Stimulated activated CD4-positive, alpha-beta T cell treated with anti-CD3 and anti-CD28 coated beads, TNF-alpha, amount 100 ng/mL, for 1 hour (primary cell): ENCODE measurements at places on chromosomes 6 and 20.
A peak's percentile ranks its signal among the peaks of the same experiment; 100 is the strongest.

GRCh38 chr6:133546098-133546497 is 304.9 kb downstream of the EYA4 start:
- DNase-seq = no peak

DNA sequence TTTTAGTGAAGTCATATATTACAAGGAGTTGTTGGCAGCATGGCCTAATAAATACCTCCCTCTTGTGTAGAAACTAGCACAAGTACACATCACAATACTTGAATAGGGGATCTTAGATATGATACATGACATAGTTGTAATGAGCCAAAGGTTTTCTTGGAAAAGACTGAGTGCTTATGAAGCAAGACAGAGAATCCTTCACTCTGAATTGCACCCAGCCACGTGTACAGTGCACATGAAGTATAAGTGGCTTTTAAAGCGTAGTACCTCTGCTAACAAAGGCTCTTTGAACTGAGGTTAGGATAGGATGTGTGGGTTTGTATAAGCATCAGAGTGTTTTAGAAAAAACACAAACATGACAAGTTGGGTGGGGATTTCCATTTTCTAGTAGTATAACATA is 145.5 kb upstream of the STMND1 start:
- no peak for DNase-seq

DNA sequence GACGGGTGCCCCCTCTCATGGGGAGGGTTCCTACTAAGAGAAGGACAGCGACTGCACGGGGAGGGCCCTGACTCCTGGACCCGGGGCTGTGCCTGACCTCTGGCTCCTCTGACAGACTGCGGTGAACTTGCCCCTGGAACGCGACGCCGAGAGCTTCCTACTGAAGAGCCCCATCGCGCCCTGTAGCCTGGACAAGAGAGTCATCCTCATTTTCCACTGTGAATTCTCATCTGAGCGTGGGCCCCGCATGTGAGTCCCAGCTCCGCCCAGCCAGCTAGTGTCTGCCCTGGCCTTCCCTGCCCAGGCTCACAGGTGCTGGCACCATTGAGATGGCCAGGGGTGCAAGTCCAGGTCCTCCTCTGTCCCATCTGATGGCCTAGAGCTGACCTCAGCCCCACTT is 7.2 kb downstream of the CDC25B start:
- no peak for DNase-seq

- DNase-seq = no peak
These were observed 10.0 kb downstream of the GMPR start for GRCh38 chr6:16248271-16248853.

DNA sequence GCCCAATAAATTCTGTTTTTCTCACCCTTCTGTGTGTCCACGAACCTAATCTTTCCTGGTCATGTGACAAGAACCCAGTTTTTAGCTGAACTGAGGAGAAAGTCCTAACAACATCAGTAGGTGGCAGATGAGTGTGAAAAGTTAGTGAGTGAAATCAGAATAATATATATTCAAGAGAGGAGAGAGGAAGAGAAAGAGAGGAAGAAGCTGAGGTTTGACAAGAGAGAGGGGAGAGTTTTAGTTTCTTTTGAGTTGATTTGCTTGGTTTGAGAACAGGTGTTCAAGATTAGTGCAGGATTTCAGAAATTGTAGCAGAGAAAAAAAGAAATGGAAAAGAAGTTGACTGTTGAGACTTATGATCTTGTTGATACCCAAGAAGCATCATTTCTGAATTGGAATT is 930.5 kb upstream of the FLRT3 start:
- DNase-seq = no peak

DNA sequence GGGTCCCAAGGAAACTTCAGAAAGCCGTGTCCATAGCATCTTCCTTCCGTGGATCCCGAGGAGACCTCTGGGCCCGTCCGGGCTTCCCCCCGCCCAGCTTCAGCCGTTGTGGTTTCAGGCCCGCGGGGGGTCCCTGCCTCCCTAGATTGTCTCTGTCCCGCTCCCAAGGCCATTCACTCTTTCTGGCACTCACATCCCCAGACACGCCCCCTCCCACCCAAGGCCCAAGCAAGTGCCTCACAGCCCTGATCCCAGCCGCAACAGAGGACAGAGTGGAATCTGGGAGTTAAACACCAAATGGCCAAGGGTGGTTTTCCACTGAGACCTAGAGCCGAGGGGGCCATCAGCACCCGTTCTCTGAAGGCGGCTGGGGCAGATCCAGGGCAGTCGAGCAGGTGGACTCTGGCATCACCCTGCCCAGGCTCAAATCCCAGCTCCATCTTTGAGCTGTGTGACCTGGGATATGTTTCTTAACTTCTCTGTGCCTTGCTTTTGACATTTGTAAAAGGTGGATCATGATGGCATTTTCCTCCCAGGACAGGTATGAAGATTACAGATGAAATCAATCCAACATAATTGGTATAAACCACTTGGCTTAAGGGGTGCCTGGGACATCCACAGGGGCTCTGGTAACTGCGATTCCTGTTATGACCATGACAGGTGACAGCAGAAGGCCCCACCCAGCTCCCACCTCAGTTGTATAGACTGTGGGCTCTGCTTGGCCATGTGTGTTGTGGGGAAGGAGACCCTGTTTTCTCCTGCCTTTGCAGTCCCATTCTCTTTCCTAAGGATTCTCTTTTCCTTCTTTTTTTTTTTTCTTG is 48.1 kb downstream of the CTCFL start:
- no peak for DNase-seq

DNA sequence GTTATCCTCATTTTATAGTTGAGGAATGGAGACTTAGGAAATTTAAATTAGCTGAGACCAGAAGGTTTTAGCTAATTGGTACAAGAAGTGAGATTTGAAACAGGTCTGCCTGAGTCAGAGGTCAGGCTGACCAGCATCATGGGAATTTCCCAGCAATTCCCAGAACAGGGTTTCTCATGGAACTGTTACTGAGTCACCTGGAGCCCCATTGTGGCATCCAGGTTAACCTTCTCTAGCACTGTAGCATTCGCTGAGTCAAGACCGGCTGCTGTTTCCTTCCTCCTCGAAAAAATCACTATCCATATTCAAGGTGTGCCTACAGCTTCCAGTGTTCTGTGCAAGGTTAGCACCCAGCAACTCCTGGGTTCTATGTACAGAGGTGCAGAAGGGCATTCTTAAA is 238.0 kb upstream of the MAN1A1 start:
- DNase-seq = no peak

GRCh38 chr6:16839631-16840179 is 78.4 kb upstream of the ATXN1 start:
- DNase-seq = no peak

GRCh38 chr20:43550456-43550855 is 8.4 kb upstream of the SGK2 start:
- no peak for DNase-seq

GRCh38 chr6:74519163-74519562 is 686.7 kb downstream of the COL12A1 start:
- DNase-seq = no peak

DNA sequence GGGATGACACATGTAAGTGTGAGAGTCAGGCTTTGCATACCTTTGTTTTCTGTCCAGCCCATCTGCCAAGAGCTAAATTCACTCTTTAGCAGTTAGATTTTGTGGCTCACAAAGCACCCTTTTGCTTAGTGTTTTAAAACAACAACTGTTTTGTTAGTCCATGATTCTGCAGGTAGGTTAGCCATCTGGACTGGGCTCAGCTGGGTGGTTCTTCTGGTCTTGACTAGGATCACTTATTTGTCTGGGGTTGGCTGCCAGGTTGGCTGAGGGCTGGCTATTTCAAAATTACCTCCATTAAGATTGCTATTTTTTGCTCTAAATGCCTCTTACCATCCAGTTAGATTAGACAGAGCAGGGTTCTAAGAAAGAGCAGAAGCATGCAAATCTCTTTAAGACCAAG is 489.3 kb downstream of the BTBD3 start:
- DNase-seq = no peak

DNA sequence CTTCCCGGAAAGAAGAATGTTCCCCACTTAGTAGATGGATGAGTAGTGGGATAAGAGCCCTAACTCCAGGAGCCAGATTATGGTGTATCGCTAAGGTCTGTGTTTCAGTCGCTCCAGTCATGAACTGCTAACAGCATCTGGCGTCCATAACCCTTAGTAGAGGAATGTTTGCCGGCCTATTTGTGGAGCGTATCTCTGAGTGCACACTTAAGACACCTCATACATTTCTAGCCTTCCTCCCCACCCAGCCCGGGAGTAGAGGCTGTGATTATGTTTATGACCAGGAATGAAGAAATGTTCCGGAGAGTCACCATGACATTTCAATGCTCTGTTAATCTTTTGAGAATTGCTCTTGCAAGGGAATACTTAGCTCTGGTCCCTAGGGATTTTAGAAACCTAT is 251.1 kb upstream of the SOX4 start:
- no peak for DNase-seq

DNA sequence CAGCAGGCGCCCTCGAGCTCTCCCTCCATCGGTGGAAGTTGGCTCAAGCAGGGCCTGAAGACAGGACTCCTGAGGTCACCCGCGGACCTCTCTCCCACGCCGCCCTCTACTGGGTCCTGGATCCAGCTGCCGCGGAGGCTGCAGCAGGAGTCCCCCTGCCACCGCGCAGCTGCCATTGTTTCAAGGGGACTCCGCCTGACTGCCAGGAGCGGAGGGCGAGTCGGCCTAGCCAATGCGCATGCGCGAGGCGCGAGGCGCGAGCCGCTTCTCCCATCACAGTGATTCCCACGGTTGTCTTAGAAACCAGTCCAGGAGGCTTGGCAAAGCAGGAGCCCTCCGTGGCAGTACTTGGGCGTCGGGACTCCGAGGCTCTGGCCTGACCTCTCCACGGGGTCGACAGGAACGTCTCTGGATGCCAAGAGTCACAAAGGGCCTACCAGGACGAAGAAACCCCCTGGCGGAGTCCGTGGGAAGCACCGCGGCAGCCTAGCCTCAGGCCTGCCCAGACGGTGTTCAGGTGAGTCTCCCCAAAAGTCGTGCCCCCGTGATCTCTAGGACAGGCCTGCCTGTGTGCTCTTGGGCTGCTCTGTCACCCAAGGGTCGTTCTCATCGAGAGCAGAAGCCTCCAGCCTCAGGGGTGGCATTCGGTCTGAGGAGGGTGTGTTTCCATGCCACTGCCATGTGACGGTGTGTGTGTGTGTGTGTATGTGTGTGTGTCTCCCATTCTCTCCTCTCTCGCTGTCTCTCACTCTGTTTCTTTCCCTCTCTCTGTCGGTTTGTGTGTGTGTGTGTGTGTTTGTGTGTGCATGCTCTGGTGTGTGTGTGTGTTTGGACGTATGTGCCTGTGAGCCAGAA is 290.6 kb upstream of the ZNF337 start:
- peak; percentile 44 for DNase-seq

GRCh38 chr20:64053841-64054661 is 4.6 kb upstream of the SOX18 start:
- DNase-seq = no peak

DNA sequence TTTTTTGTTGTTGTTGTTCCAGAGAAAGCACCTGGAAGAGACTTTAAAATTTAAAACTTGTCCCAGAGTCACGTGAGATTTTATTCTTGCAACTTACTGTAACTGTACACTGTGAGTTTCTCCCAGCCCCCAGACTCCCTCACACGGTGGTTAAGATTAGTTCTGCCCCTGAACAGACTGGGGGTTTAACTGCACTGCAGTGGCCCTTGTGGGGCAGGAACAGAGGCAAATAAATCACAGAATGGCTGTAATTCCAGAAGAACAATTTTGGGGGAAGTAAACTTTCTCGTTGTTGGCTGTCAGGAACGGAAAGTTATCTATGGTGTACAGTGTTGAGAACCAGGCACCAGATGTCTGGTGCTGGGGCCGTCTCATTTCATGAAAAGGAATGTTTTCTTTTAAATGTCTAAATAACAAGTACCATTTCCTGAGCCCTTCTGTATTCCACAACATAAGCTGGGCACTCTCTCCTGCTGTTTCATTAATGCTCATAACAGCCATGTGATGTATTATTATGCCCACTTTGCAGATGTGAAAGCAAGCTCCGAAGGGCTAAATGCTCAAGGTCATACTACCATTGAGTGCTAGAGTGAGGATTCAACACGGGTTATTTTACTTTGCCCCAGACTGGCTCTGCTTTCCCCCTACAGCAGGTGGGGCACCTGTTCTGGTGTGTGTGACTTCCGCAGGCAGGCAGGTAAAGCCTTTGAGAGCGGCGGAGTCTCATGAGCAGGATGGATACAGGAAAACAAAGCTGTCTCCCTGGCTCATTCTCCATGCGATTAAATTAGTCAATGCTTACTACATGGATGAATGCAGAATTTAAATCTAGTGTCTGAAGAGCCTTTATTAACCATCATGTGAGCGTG is 30.5 kb downstream of the CNKSR3 start:
- no peak for DNase-seq

DNA sequence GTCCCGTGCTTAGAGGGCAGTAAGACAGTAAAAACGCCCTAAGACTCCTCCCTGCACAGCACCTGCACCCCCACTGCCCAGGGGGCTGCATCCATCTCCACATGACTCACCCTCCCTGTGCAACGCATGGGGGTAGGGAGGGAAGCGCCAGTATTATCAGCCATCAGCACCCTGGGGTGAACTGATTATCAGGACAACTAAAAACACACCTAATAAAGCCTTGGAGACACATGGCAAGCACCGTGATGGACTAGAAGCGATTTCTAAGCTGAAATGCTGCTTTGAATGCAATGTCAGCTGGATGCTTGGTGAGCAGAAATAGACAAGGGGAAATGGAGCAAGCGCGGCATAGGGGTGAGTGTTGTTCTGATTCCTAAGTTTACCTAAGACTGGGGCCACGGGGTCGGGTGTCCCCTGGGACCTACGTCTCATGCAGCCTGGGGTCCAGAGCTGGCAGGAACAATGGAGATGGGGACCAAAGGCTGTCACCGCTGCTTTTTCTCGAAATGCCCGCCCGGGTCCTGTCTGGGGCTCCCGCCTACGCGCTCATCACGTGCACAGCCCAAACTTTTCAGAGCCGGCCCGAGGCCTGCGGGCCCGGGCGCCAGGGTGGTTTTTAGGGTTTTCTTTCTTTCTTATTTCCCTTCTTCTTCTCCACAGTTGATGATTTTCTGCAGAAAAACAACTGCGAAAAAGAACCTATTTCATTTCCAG is 702 bp upstream of the TNFAIP3 start:
- no peak for DNase-seq

DNA sequence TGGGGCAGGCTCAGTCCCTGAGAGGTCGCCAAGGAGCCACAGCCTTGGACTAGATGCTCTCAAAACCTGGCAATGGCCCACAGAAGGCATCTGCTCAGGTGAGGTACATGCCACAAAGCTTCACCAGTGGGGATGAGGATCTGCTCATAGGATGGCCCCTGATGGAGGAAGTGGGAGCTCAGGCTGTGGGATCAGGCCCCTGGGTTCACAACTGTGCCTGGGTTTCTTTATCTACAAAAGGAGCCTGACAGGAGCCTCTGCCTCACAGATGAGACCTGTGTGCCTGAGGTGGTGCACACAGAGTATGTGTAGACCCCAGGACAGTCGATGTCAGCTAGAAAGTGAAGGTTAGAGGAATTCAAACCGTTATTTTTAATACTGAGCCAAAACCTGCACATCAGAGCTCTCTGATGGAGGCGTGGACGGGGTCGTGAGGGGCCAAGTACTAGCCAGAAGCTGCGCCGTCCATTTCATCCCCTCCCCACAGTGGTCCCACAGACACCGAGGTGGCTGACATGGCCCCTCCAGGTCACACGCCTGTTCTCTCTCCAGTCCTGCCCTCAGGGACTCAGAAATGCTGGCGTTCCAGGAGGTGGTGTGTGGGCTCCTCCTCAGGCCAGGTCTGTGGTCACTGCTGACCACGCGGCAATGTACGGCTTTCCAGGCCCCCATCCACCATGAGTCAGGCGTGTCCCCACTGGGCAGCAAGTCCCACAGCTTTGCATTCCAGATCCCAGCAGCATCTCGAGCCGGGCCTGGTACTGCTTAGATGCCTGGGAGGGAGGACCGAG is 33.3 kb downstream of the NTSR1 start:
- DNase-seq = no peak
